ENCODE measurements at places on chromosomes 4 and X. TPM values are rescaled to one million over a fixed set of nuclear protein-coding genes. Genes with fewer than 3 reads are reported as not detected.

Gene RHOXF2
- total RNA-seq, result 0.12 TPM

DNA sequence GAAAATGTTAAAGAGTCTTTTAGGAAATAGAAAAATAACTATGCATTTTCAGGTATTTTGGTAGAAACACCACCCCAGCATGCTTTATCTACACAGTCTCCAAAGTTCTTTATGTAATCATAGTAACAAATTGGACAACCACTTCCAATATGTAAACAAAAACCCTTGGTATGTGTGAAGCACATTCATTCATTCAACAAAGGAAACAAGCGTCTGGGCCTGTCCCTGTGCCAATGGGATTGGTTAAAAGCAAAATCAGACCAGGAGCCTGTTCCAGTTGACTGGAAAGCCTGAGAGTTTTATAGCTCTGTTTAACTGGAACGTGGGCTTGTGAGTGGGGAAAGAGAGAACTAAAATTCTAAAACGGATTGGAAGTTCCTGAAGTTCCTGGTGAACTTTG lies 41.3 kb upstream of the TENM3 start:
- DNase-seq, result no peak

DNA sequence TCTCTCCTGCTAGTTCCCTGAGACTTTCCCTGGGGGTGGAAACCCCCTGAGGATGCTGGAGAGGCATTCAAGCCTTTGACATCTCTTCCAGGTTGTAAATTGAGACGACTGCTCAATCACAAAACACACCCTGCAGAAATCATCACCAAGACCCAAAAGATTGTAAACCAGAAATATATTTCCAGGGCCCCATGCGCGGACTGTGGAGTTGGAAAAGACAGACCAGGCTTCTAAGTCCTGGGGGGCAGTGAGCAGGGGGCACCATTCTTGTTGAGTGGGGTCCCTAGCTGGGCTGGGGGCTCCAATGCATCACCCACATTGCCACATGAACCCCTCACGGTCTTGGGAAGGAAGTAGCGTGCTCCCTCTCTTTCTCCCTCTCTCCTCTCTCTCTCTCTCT lies 87.9 kb upstream of the C4orf50 start:
- DNase-seq, result no peak

GRCh38 chrX:113962343-113962742 lies 621.5 kb upstream of the HTR2C start:
- DNase-seq, result no peak

DNA sequence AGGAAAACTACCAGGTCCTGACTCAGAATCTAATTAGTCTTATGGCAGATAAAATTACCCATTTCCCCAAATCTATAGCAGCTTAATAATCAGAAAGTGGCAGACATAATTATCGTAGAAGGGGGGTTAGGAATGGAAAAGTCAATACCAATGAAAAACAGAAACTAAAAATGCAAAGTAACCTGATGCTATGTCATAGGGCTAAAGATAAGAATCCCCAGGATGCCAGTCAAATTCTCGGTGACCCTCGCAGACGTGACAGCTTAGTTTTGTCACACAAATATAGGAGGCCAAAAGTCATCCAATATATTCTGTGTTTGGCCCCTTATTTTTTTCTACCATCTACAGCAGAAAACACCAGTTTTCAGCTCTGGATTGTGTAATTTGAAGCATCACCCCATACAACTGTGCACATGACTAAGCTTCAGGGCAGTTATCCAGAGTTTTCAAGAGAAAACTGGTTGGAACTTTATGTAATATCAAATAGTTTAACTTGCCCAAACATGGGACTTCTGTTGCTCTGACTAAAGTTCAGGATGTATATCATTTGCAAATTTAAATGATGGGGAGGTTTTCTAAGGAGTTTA lies 30.9 kb downstream of the RASSF6 start:
- DNase-seq, result no peak

All from HCT116 (cell line).